ENCODE measurements at places on chromosomes 2 and 18.

- no peak for DNase-seq
These were observed 601.7 kb downstream of the NR4A2 start for GRCh38 chr2:155730804-155731203.

DNA sequence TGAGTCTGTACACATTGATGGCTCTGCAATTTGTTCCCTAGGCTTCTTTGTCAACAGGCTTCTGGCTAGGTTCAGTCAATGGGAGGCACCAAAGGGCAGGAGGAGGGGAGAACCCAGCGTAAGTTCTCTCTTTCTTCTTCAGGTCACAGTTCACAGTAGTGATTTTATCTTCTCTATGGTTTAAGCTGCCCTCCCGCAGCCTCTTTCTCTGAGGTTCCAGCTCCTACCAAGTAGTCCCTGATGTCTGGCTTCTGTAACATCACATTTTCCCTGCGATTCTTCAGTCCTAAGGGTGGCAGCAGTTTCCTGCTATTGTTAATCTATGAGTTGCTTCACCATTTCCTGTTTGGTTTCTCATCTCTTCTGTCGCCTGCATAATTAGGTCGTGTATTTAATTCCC is 107.4 kb downstream of the CPO start:
- no peak for DNase-seq

DNA sequence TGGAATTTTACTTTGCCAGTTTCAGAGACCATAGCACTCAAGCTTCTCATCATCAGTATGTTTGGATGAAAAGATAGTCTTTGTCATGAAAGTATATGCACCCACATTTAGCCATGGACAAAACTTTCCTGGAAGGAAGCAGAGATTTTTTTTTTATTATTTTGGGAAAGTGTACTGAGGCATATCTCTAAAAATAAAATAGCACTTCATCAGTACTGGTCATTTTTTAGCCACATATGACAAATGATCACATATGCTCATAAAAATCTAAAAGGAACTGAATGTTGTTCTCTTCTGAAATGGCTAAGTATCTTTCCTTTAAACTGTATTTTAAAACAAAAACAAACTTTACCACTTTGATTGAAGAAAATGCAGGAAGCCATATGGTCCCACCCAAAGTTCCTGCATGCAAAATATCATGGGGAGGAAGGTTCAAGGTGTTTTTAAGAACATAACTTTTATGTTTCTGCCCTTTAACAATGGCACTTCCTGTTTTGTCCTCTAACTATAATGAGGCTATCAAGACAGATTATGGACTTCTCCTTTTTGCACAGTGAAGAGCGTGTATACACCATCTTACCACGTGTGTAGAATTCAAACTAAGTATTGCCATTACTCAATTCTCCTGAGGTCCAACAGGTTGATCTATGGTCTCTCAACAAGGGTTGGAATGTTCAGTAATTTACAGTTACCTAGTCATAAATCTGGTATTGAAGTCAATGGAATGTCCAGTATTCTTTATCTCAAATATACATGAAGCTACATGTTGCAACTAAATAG is 77.1 kb upstream of the SLC39A10 start:
- no peak for DNase-seq

DNA sequence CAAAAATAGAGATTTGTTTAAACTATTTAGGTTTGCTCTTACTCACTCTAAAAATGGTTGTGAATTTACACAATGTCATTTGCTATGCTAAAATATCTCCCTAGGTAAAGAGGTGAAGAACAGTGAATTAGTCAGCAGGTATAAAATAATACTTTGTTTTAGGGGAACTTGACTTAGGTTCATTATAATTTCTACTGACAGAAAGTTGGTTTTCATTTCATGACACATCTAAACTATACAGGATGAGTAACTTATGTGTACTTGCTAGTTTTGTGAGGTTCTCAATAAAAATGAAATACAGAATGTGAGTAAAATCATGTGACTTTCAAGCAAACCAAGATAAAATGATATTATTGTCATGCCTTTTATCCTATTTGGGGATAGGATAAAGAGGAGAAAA is 66.0 kb downstream of the DIS3L2 start:
- DNase-seq: no peak

- no peak for DNase-seq
These were observed 91.9 kb upstream of the FN1 start for GRCh38 chr2:215527736-215528135.

GRCh38 chr2:128452024-128452411 is 133.3 kb upstream of the HS6ST1 start:
- no peak for DNase-seq

- no peak for DNase-seq
These were observed 38.4 kb upstream of the CELF4 start for GRCh38 chr18:37604032-37604431.

DNA sequence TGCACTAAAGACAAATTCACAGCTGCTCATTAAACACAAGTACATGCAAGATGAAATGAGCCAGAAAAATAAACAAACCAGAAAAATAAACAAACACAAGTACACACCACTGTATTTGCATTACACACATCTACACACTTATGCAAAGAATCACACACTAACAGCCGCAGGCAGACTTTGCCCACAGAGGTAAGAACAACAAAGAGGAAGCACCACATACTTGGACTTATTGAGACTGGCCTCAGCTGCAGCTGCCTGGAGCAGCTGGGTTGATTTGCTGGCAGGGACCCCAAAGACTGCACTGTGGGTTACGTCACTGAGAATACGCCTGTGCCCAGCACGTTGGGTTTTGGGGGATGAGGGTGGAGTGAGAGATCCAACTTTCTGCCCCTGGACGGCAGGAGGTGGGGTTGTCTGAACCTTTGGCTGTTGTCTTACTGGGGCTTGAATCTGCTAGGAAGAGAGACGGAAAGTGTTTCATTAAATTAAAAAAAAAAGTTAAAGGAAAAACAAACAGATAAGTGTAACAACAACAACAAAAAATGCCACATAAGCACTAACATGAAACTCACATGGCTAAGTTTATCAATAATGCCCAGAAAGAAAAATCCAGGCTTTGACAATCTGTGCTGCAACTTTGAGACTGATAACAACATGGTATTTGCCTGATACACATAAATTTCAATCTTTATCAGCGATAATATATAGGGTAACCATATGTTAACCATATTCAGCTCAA is 71.9 kb upstream of the NFU1 start:
- no peak for DNase-seq

- no peak for DNase-seq
These were observed 18.0 kb upstream of the GPR17 start for GRCh38 chr2:127627740-127628571.

GRCh38 chr18:55588111-55588869 is at the start of gene TCF4:
Gene TCF4, minus strand, starts transcription at chr18:55588192. Its CDS starts 1,076 bp downstream, at chr18:55587116.
- no peak for DNase-seq

- peak; percentile 95 for DNase-seq
These were observed 14.0 kb downstream of the TMEM127 start for GRCh38 chr2:96251721-96252292.

DNA sequence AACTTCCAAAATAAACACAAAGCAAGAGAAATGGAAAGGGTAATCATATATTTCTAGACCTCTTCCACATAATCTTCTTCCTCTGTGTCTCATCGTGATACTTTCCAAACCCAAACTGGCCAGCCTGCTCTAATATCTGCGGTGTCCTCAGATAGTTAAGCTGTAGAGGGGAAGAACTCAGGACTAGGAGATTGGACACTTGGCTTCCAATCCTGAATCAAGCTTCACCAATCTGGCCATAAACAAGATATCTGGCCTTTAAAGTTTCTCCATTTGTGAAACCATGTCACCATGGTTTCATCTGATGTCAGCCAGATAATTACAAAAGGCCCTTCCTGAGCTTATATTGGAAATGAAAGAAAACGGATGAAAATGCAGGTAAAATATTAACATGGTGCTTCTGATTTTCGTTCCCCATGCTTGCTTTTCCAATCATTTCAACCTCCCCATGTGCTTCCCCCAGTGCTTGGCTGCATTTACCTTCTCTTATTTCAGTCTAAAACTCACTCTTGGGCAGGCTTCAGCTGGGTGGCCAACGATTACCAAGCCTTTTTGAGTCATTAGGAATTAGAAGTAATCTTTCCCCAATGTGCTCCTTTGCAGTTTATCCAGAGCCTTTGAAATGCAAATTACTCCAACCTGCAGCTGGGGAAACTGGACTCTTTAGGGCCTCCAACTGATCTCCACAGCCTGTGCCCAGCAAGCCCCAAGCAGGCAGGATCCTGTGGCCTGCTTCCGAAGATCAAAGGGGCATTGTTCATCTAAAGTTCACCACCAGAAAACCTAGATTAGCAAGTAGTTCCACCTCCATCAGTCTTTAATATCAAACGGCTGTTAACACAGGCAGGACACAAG is 44.5 kb upstream of the MYCN start:
- no peak for DNase-seq

DNA sequence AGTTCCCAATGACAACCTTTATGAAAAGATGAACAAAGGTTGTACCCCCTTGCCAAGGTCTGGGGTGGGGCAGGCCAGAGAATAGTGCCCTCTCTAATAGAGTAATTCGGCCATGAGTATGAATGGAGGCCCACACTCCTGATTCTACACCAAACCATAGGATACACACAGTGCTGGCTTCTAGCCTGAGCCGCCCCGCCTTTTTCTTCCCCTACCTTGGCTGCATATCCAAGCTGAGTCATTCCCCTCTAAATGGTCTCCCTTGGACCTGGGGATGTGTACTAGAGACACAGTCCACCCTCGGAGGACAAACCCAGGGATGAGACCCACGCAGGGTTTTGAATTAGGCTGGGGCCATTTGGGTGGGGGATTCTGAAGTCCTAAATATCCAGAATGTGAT is 107.2 kb upstream of the CAPN13 start:
- no peak for DNase-seq

DNA sequence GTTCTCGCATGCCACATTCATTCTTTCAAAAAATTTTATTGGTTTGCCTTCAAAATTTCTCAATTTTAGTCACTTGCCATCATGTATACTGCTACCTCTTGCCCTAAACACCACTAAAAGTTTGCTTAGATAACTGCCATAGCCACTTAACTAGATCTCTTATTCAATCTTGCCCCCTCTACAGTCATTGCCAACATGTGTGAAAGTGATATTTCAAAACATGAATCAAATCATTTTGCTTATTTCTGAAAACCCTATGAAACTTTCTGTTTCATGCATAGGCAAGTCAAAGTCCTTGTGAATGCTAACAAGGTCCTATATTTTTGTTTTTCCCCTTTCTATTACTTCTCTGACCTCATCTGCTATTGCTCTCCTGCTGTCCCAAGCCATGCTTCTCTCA is 397.1 kb downstream of the KCNJ3 start:
- no peak for DNase-seq

DNA sequence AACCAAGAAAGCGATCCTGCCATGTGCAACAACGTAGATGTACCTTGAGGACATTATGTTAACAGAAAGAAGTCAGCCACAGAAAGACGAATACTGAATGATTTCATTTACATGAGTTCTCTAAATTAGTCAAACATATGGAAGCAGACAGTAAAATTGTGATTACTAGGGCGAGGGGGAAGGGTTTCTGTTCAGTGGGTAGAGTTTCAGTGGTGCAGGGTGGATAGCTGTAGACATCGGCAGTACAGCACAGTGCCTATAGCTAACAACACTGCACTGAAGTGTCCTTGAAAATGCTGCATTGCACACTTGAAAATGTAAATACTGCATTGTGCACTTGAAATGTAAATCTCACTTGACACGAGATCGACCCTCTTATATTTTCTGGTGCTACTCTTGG is 275.3 kb downstream of the GALR1 start:
- DNase-seq: no peak

- DNase-seq: no peak
These were observed 84.1 kb downstream of the BOD1L2 start for GRCh38 chr18:57230861-57231585.

- peak; percentile 77 for DNase-seq
These were observed 49.2 kb upstream of the CDC42EP3 start for GRCh38 chr2:37720533-37721200.

GRCh38 chr2:120473522-120474271 is 127.8 kb downstream of the INHBB start:
- peak; percentile 69 for DNase-seq

DNA sequence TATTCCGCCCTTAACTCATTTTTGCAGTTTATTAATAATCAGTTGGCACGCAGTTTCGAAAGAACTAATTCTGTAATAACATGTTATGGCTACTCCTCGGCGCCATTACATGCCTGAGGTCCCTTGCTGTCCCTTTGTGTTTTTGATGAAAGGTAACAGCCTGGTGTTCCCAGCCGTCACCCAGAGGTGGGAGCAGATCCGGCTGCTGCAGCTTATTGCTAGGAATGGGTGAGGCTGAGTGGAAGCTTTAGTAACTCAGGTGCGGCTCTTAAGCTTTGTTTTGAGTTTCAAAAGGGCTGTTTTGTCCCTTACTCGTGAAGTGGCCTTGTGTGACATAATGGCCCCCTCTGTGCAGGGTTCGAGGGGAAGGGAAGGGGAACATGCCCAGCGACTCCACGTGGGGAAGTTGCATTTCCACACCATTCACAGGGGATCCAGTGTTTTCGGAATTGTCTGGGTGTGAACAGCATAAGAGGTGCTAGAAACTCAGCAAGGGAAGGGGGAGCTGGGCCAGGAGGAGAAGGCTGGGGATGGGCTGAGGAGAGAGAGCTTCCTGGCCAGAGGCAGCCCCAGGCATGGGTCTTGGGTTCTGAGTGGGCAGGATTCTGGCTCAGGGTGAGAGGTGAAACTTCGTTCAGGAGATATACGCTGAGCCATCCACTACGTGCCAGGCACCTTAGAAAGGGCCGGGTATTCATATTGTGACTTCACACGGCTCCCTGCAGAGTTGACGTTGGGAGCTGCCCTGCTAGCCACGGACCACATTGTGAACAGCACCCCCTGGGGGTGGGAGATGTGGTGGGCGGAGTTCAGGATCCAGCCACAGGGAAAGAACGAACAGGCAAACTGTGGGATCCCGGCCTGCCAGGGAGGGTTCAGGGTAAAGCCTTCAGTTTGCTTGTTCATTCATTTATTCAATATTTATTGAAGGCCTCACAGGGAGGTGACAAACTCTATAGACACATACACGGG is 84.4 kb downstream of the TGOLN2 start:
- no peak for DNase-seq

DNA sequence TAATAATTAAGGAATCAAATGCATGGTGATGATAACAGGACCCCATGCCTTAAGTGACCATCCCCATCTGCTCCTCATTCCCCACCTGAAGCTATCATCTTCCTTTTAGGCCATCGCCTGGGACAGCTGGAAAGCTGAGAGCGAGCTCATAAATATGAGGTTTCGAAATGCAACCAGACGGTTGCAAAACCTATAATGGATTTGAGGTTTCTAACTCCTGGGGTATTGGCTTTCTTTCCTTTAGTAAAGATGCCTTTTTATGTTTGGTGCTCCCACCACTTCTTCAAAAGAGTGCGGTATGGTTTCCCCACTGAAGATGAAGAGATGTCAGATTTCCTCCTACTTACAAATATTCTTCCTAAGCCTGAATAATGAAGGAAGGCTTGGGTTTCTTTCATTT is 1589.5 kb upstream of the PIK3C3 start:
- no peak for DNase-seq

- no peak for DNase-seq
These were observed 106.0 kb upstream of the RAB12 start for GRCh38 chr18:8503248-8503647.

All from ascending aorta (tissue), 2 donors.